ENCODE measurements at places on chromosomes 1 and 21.

DNA sequence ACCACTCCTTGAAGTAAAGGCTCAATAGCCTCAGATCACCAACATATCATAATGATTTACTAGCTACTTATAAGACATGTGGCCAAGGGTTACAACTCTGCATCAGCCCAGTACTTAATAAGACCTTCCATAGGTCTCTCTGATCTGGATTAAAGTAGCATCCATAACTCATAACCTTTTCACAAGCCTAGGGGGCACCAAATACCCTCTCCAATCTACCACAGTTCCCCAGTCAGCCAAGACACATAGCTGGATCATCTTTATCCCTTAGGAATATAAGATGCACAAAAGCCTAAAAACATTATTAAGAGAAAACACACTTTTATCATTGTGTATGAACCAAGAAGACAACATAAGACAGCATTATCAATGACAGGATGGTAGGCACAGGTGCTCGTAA lies 22.1 kb downstream of the SSX2IP start:
- no peak for DNase-seq

GRCh38 chr1:160260406-160261382 lies 1.7 kb downstream of the DCAF8 start:
- no peak for DNase-seq

DNA sequence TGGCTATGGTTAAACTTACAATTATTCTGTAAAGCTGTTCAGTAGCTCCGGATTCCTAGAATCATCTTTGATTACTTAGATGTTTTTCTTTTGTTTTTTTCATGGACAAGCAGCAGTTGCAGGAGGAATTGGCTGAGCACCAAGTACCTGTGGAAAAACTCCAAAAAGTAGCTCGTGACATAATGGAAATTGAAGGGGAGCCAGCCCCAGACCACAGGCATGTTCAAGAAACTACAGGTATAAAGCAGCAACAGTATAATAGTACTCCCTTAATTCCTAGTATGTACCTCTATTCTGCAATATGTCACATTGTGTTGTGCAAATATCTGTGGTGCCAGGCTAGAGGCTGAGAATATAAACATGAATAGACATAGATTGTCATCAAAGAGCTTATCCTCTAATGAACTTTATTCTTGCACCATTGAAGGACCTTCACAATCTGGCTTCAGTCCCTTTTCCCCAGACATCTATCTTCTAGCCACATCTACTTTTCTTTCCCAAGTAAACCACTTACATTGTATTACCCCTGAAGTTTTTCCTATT lies 132.3 kb upstream of the BMP8A start:
- DNase-seq, result no peak

- no peak for DNase-seq
Measured at GRCh38 chr1:227092069-227092468, 152.0 kb downstream of the COQ8A start.

GRCh38 chr1:91513160-91513559 lies 12.5 kb downstream of the CDC7 start:
- DNase-seq, result no peak

- no peak for DNase-seq
Measured at GRCh38 chr21:38902608-38903445, 97.1 kb downstream of the ETS2 start.

Measured in stimulated activated naive CD8-positive, alpha-beta T cell treated with anti-CD3 and anti-CD28 coated beads, Interleukin-15, Interleukin-2, amounts not matched to agents 100 U/mL and 50 U/mL, for 24 hours (primary cell).